ENCODE measurements at places on chromosomes 11 and 22.

GRCh38 chr11:92216789-92217188 is 7.8 kb upstream of the FAT3 start:
- no peak for DNase-seq

GRCh38 chr22:46131151-46131587 is 19.2 kb upstream of the PPARA start:
- DNase-seq: peak; percentile 98

DNA sequence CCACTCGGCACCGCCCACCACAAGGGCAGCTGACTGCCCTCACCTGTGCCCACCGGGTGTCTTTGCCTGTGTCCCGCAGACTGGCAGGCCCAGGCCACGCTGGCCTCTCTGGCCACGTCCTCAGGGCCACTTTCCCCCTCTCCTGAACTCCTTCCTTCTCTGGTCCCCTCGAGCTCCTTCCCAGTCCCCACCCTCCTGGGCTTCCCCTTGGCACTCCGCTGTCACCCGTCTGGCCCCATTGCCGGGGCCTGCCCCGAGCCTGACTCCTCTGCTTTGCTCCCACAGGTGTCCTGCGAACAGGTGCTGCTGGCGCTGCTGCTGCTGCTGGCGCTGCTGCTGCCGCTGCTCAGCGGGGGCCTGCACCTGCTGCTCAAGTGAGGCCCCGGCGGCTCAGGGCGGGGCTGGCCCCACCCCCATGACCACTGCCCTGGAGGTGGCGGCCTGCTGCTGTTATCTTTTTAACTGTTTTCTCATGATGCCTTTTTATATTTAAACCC is 14.2 kb downstream of the MCAT start:
- DNase-seq: peak; percentile 91

- DNase-seq: no peak
Measured at GRCh38 chr11:23976426-23976825, 520.4 kb upstream of the LUZP2 start.

- no peak for DNase-seq
Measured at GRCh38 chr22:30036656-30037055, 43.6 kb upstream of the HORMAD2 start.

- DNase-seq: no peak
Measured at GRCh38 chr11:95166781-95167180, 64.2 kb downstream of the SESN3 start.

DNA sequence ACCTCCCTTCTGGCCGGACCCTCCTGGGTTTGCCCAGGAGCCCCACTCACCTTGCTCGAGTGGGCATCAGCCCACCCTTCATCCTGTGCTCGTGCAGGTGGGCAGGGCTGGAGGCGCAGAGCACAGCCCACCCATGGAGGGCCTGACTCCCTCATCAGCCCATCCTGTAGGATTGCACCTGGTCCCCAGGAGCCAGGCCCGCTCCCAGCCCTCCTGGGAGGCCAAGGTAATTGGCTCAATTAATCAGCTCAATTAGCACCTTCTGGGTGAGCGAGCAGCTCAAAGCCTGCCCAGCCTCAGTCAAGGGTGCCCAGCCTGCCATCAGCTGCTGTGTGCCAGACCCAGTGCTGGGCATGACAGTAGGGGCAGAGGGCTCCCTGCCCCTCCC is 58.1 kb upstream of the NECTIN1 start:
- DNase-seq: no peak

DNA sequence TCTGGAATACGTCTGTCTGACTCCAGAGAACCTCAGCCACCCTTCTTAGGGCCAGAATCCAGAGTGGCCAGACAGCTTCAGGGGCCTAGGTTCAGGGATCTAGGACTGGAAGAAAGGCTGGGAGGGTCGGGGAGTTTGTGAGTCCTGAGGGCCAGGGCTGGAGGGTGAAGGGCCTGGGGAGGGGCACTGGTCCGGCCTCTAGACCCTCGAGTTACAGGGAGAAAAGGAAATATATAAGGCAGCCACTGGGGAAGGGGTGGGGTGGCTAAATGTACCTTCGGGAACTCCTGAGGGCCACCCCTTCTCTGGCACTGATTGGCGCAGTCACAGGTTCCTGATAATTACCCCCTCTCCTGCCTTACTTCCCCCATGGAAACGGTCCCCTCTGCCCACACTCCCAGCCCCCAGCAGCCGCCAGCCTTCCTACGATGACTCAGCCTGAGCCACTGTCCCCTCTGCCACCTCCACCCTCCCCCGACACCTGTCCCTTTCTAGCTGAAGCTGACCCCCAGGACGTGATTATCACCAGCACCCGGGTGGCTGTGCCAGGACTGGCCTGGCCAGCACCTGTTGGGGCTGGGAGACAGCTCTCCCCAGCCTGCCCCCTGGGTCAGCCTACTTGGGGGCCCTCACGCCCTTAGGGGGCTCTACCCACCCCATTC is 26.4 kb downstream of the MB start:
- no peak for DNase-seq

DNA sequence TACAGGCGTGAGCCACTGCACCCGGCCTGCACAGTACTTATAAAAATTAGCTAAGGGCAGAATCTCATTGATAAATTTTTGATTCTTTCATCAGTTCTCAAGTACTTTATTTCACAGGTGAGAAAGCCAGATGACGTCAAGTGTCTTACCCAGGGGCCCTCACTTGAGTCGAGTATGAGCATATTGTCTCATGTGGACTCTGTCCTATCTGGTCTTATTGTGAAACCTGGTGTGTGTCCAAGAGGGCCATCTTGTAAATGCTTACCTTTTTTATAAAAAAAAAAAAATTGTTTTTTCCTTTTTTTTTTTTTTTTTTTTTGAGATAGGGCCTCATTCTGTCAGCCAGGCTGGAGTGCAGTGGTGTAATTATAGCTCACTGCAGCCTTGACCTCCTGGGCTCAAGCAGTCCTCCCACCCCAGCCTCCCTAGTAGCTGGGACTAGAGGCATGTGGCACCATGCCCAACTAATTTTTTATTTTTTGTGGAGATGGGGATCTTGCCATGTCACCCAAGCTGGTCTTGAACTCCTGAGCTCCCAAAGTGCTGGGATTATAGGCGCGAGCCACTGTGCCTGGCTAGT is 6.0 kb downstream of the ACO2 start:
- DNase-seq: no peak

- DNase-seq: no peak
Measured at GRCh38 chr11:73171436-73172161, 29.5 kb upstream of the FCHSD2 start.

DNA sequence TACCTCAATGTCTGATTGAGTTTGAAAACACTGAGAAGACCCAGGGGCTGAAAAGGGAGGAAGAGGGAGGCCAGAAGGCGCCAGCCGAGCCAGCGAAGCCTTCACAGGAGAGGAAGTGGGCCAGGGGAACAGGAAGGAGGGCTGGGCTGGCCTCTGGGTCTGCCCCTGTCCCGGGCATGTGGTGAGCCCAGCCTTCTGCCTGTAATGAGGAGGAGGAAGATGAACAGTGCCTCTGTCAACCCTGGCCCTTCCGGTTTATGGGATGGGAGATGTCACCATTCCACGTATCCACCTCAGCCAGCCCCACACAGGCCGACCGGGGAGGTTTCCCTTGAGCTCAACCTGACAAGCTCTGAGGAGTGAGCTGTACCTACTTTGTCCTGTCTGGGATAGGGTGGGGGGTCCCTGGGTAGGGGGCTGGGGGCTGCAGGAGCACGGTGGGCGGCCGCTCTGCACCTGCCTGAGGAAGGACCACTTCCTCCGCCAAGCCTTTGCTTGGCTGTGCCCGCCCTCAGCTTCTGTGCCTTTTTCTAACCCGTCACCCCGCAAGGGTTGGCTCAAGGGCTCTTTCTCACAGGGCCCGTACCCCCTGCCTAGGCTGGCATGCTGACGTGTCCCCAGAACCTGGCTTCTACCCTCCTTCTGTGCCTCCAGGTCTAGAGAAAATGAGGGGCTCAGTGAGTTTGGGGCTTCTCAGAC is 2.0 kb downstream of the PARVG start:
- DNase-seq: no peak

- peak; percentile 12 for DNase-seq
Measured at GRCh38 chr11:133893381-133893780, 48.1 kb upstream of the SPATA19 start.

Data from H7 (cell line).